ENCODE measurements at places on chromosomes 12 and 14.

GRCh38 chr12:131434208-131435125 lies 276.4 kb upstream of the SFSWAP start:
- DNase-seq: no peak

- no peak for DNase-seq
Observed at GRCh38 chr12:76083246-76083903, 1.1 kb downstream of the NAP1L1 start.

DNA sequence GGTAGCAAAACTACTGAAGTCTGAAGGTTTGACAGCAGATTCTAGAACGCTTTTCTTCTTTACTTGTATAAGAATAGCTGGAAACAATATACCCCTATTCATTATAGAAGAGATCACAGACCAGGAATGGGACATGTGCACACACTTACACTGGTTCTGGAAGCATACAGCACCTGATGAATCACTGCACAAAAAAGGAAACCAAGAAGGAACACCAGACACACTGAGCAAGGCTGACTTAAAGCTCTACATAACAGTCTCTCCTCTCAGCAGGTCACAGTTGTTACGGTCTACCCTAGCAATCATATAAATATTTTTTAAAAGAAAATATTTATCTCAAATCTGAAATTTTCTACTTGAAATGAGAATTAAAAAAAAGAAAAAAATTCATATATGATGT lies 13.5 kb downstream of the ATP2B1 start:
- no peak for DNase-seq

DNA sequence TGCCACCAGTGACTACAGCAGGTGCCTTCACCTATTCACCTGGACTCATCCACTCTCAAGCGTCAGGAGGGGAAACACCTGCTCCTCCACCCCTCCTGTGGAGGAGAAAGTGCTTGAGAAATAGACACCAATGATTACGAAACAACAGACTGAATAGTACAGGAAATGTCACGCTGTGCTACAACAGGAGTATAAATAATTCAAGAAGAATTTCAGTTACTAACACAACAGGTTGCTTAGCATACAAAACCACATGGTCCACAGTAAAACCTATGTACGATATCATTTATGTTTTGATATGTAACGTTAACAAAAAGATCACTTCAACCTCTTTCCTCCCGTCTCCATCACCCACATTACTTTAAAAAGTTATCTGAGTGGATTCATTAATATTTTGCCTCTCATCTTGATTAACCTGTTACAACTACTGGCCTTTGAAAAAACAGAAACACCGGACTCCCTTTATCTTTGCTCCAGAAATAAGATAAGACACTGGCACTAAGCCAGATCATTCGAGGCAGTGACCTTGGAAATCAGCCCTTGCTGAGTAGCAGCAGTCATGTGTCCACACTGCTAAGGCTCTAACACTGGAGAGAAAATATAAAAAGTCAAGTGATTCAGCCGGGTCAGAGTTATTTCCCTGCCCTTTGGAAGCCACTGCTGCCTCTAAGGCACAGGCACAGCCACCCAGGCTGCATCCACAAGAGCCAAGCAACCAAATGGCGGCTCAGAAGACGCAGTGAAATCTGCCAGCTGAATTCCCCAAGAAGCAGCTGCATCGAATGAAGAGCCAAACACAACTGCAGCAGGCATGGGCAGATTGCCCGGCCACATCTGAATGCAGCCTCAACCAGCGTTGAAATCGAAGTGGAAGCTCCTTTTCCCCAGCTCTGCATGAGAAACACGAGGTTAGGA lies 40.9 kb downstream of the NT5DC3 start:
- DNase-seq: no peak

- no peak for DNase-seq
Observed at GRCh38 chr12:18684430-18684829, 53.4 kb downstream of the PLCZ1 start.

DNA sequence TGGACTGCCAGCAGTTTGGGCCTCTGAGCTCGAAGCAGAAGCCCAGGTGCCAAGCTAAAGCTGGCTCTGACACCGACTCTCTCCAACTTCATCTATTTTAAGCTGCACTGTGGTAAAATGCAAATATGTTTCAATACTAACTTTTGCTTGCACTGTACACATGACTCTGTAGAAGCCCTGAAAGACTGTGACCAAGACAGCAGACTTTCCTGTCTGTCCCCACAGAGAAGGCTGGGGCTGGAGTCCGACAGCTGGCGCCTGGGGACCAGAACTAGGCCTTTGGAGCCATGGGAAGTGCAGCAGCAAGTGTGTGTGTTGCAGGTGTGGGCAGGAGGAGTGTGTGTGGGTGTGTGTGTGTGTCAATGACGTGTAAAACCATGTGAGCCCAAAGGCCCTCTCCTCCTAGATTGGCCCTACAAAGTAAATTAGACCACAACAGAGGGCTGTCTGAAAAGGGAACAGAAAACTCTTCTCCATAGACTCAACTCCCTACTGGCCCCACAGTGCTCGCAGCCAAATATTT lies 16.4 kb upstream of the RAB35 start:
- DNase-seq: no peak

- no peak for DNase-seq
Observed at GRCh38 chr12:100337727-100338126, 19.1 kb upstream of the SLC17A8 start.

DNA sequence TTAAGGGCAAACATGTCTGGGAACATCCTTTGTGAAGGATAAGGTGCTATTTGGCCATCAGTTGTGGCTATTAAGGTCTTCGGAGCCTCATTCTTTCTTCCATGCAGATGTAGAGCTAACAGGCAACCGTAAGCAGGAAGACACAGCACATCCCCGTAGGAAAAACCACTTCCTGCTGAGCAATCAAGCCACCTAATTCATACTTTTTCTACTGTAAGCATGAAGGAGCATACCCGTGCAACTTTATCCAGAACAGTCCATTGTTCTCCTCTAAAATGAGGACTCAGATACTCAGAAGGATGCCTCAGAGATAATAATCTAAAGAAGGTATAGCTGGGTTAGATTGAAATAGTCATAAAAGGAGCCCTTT lies 232.0 kb downstream of the PPM1H start:
- DNase-seq: no peak

GRCh38 chr14:90517076-90517841 lies 120.4 kb downstream of the CALM1 start:
- DNase-seq: no peak

DNA sequence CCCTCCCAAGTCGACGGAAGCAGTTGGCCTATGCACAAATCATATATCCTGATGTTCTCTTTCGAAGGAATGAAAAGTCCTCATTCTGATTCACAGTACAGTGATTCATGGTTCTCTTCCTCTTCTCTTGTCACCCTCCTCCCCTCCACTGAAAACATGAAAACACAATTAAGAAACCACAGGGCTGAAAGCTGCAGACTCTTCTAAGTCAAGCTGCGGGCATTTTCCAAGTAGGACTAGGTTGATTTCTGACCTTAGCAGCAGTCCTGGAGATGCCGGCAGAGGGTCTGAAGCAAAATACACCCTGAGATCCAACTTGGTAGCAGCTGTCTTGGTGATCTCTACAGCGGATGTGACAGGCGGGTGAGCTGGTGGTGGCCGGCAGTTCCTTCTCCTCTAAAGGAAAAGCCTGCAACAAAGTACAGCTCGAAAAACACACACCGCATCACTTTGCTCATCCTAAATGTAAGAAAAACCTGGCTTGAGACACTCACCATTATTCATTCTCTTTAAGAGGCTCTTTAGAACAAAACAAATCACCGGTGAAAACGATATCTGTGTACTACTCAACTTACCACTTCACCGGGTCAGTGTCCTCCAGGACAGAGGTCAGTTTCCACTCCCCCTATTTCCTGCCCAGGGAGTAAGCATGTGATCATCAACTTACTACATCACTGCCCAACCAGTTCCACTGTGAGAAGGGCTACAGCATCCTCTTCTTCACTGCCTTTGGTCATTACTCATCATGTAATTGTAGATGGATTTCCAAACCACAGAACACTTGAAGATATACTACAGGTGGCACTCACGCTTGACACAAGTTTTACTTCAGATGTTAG lies 6.0 kb downstream of the TMCC3 start:
- DNase-seq: peak; percentile 83

DNA sequence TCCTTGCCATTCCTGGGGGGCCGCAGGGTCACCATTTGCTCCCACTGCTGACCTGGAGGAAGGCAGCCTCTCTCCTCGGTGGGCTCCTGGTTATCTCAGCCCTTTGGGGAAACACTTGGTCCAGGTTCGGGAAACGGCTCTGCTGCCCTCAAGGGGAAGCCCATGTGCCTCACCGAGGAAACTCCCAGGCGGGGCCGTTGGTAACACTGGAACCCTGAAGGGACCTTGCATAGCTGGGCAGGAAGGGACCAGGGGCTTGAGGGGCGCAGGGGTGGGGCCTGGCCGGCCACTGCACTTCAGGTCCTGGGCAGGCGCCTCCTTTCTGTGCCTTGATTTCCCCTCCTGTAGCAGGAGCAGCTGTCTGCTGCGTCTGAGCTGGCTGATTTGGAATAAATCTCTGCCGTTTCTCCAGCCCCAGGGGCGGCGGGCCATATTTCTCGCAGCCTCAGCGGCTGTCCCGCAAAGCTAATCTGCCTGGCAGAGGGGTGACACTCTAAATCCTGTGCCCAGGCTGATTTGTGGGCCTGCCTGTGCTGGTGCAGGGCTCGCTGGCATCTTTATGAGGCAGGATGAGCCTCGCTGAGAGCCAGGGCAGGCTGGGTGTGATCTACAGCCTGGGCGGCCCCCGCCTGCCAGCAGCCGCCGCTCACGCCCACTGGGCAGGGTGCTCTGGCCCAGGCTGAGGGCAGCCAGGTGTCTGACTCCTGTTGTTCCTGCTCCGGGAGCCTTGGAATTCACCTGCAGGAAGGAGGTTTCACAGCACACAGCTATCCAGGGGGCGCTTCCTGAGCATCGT lies 49.7 kb downstream of the KIF26A start:
- DNase-seq: no peak

GRCh38 chr14:99685596-99685995 lies 1.5 kb downstream of the CYP46A1 start:
- DNase-seq: no peak

GRCh38 chr14:56806760-56807159 lies 3.5 kb downstream of the OTX2 start:
- no peak for DNase-seq

DNA sequence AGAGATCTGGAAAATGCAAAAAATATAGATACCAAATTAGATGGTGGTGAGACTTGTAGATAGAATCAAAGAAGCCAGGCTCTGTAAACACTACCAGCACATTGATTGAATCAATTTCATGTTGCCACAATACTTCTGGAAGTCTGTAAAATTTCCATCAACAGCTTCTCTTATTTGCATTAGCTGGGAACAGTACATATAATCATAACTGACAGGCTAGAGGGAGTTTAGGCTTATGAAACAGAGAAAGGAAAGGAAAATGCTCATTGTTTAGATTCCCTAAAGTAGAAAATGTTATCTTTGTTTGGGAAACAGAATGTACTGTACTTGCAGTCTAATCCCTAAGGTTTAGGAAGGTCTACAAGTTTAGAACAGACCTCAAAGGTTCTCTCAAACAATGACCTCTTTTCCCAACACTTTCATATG lies 335.2 kb downstream of the CEP128 start:
- DNase-seq: no peak

DNA sequence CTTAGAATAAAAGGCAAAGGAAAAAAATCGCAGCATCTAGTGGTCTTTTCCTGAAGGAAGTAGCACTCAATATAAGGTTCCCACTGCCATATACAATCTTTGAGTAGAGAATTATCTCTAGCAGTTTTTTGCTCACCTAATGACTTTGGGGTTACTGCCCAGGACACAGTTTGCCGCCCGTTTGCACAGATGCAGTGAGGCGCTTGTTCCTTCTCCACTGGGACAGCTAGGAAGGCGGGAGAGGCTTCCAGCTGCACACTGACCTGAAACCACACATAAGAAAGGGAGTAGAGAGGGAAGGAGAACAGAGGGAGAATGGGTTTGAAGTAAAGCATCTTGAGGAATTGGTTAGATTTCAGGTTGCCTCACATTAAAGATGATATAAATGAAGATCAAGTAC lies 25.5 kb downstream of the A2M start:
- no peak for DNase-seq

DNA sequence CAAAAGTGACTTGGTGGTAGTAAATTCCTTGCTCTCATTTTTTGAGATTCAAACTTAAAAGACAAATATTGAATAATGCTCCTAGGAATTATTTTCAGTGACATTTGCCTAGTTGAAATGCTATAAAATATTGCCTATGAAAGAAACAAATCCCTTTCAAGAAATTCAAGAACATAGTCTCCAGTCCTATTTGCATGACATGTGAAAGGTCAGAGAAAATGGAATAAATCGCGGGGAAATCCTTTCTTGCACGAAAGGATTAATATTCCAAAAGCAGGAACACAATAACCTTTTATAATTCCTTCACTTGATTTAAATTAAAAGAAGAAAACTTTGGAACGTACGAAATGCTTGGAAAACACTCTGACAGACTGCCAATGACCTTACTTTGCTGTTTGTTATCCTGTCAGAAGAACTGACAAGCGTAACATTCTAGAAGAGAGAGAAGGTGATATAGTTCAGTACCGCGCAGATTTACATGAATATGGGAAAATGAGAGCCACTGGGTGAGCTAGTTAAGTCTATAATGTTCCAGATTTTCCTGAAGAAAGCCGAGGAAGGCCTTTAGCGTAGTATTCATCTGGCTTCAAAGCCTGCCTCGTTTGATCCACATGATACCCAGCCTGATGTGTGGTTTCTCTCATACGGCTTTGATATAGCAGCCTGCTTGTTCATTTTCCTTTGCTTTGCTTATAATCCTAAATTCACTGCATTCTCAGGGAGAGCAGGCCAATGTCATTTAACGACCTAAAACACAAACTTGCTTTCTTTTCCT lies 103.0 kb downstream of the PRIMA1 start:
- no peak for DNase-seq

DNA sequence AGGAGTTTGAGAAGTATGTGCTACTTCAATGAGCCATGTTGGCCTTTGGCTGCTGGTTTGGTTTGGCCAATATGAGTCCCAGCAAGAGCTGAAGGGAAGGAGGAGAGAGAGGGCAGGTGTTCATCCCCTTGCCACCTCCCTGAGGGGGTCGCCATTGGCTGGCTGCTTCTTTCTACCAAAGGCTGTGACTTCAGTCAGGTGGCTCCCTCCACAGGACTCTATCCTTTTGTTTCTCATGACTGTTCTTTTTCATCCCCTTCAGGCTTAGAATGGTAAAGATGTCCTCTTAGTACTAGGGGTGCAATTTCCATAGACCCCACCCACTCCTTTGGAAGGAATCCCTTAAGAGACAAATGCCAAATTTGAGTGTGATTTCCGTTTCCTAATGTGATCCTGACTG lies 31.2 kb upstream of the OTOGL start:
- DNase-seq: no peak

DNA sequence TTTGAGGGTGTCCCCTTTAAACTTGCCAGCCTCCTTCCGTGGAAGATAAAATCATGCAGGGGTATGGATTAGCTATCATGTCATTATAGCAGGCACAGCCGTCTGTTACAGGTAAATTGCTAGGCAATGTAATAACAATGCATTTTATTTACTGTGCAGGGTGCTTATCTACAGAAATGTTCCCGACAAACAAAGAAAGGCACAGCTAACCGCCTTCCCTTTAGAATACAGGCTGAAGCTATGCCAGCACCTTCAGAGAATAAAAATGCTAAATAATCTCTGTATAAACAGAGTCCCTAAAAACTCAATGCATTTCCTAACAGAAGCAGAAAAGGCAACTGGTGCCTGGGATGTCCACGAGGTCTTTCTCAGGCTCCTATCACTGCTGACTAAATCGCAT lies 239.2 kb downstream of the SPTSSA start:
- no peak for DNase-seq

GRCh38 chr12:69173368-69173767 lies 66.0 kb upstream of the CPSF6 start:
- DNase-seq: no peak

GRCh38 chr12:29152223-29152868 lies 3.3 kb downstream of the FAR2 start:
- no peak for DNase-seq
